ENCODE measurements at places on chromosomes 16 and 17.
A peak's percentile ranks its signal among the peaks of the same experiment; 100 is the strongest.

DNA sequence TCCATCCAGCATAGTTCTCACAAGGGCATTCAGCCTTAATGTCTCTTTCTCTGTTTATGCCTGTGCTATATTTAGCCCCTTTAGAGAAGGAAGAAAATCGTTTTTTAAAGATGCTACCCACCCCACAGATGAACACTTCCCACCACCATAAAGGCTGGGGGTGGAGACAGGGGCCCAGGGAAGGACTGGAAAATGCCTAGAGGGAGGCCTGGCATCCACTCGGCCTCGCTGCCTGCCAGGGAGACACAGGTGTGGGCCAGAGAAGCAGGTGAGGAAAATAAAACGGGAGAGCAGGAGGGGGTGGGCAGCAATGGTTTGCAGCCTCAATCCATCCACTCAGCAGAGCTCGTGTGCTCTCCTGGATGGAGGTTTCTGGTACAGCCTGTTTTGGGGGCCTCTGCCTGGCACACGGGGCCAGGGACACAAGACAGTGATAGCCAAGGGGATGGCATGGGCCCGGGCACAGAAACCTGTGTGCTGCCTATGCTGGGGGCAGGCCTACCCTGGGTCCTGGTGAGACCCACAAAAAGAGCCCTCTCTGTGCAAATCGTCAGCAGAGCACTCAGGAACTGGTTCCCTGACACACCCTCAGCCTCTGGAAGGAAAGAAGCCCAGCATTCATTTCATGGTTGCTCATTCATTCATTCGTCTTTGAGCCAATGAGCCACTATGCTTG lies 121.4 kb downstream of the C16orf78 start:
- no peak for DNase-seq

GRCh38 chr16:63623551-63624039 lies 1498.3 kb downstream of the CDH11 start:
- DNase-seq, result no peak

GRCh38 chr17:8630802-8631553 lies 453 bp upstream of the MYH10 start:
- peak; percentile 86 for DNase-seq

DNA sequence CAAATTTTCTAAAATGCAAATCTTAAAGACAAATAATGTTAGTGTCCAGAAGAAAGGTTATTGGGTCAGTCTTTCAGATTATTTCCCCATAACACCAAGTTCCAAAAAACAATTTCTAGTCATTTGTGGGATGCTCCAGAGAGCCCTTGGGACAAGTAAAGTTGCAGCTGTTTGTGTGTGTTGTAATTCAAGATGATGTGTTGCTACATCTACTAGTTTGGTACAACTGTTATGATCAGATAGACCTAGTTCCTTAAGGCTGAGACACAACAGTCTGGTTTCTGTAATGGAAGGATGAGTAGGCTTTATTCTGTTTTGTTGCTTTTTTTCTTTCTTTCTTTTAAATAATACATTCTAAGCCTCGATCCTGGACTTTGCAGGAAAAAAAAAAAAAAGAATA lies 41.9 kb downstream of the PIGL start:
- peak; percentile 75 for DNase-seq

DNA sequence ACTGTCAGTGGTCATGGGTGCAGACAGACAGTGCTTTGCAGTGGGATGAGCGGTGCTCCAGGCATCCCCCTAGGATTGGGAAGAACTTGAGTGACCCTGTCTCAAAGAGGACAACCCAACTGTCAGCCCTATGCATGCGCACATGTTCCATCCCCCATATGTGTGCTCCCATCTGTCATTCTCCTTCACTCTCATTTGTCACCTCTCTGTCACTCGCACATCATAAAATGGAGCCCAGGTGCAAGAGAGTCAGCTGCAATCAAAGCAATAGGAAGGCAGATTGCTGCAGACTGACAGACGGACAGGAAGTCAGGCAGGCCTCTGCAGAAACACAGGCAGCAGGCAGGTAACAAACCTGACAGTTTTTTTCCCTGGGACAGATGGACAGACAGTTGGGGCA lies 101.8 kb upstream of the CCL1 start:
- no peak for DNase-seq

DNA sequence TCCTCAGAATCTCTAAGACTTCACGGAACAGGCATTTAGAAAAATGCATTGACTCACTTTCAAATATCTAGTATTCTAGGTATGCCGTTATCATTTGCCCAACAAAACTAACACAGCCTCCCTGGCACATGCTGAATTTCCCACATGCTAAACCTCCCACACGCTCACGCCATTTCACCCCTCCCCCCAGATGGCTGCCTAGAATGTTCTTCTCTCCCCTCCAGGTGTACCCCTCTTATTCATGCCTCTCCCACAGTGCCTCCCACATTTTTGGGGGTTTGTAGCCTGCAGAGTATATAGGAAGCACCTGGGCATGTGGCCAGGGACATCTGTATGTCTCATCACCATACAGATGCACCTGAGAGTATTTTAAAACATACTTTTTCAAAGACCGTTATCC lies 38.2 kb upstream of the ICAM2 start:
- DNase-seq, result no peak

- DNase-seq, result no peak
Observed at GRCh38 chr17:48630925-48631692, 5.0 kb upstream of the HOXB9 start.

GRCh38 chr17:81121841-81122733 lies 43.2 kb upstream of the PVALEF start:
- no peak for DNase-seq

GRCh38 chr17:80737106-80738019 lies 192.7 kb downstream of the RPTOR start:
- peak; percentile 93 for DNase-seq

DNA sequence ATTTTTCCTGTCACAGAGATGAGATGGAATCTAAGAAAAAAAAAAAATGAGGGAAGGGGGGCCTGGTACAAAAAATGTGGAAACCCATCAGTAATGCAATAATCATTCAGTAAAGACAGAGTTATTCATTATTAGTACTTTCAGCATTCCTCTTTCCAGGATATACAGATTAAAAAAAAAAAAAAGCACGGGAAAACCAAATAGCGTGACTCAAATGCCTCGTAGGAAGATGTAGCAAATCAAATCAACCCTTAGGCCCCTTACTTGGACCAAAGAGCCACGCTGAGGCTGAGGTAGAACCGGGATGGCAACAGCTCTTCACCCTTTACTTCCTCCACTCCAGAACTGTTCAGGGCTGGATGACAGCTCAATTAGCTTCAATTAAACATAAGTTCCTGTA lies 52.5 kb downstream of the SMG6 start:
- no peak for DNase-seq

GRCh38 chr16:8831871-8832716 lies 34.5 kb downstream of the PMM2 start:
- no peak for DNase-seq

- no peak for DNase-seq
Observed at GRCh38 chr16:85899444-85899843, 482 bp downstream of the IRF8 start.

DNA sequence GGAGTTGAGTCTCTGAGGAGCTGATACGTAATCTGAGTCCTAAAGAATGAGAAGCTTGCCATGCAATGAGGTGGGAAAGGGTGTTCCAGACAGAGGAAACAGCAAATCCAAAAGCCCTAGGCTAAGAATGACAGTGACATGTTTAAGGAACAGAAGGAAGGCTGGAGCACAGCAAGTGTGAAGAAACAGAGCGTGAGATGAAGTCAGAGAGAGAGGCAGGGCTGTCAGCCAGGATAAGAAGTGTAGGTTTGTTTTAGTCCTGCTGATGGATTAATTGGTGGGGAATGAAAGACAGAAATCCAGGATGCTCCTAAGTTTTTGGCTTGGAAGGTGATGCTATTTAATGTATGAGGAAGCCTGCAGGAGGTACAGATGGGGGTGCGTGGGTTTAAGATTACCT lies 14.5 kb downstream of the MMP28 start:
- DNase-seq, result no peak

GRCh38 chr17:75876190-75876937 lies 2.0 kb downstream of the TRIM47 start:
- DNase-seq, result no peak

GRCh38 chr17:80236911-80237310 lies 16.7 kb downstream of the SLC26A11 start:
- DNase-seq, result no peak

- no peak for DNase-seq
Observed at GRCh38 chr17:21339011-21339410, 37.1 kb upstream of the KCNJ12 start.

- peak; percentile 53 for DNase-seq
Observed at GRCh38 chr16:90053902-90054500, 23.1 kb downstream of the PRDM7 start.

DNA sequence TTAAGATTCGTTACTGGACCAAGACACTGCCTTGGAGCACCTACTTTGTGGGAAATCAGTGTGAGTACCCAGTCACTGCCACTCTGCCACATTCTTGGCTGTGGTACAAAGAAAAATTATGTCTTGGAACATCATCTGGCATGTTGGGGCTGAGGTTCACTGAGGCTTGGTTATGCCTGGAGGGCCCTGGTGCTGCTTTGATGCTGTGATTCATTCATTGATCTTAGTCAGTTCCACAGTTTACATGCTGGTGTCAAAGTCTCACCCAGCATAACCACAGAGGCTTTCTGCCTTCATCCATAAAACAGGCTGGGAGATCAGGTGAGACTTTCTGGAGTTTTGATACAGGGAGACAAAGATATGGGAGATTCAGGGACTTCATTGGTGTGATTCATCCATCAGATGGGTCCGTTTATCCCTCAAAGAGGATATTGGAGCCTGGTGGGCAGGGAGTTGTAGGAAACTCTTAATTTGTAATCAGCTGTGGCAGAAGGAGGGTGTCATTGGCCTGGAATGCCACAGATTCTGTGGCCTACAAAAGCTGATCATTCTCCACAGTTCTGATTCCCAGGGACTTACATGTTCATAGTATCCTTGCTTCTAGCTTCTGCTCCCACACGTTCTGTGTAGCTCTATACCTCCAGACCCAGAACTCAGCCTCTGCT lies 322.5 kb downstream of the PMP22 start:
- no peak for DNase-seq

GRCh38 chr17:7652388-7653356 lies 1.9 kb downstream of the ATP1B2 start:
- no peak for DNase-seq

GRCh38 chr17:77581480-77581879 lies 377.0 kb upstream of the TNRC6C start:
- DNase-seq, result peak; percentile 8

- DNase-seq, result no peak
Observed at GRCh38 chr16:52312716-52313115, 234.2 kb downstream of the TOX3 start.

- peak; percentile 63 for DNase-seq
Observed at GRCh38 chr16:67504031-67505021, 21.0 kb upstream of the AGRP start.

DNA sequence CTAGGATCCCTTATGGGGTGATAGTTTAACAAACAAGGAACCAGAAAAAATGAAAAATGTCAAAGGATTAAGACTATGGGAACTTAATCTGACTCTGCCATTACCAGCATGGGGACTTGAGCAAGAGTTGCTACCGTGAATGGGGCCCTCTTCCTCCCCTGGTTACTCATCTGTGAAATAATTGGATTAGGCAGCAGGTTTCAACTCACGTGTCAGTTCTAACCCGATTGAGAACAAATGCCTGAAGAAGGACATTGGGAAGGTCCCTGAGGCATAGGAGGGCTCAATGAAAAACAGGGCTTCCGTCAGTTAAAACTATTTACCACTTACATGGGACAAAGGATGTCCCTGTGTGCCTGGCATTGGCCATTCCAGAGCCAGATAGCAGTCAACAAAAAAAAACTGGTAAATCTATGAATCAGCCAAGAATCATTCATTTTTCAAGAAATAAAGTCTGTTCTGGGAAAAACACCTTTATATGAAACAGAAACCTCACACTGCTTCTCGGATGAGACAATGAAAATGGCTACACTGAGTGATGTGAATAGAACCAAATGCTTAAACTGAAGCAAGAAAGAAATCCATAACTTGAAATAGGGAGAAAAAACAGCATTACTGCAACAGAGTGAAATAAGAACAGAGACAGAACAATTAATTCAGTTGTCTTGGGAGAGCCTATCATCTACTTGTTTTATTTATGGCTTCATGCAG lies 104.3 kb downstream of the ADAMTS18 start:
- no peak for DNase-seq

- DNase-seq, result no peak
Observed at GRCh38 chr17:47654991-47655390, 5.3 kb downstream of the KPNB1 start.

DNA sequence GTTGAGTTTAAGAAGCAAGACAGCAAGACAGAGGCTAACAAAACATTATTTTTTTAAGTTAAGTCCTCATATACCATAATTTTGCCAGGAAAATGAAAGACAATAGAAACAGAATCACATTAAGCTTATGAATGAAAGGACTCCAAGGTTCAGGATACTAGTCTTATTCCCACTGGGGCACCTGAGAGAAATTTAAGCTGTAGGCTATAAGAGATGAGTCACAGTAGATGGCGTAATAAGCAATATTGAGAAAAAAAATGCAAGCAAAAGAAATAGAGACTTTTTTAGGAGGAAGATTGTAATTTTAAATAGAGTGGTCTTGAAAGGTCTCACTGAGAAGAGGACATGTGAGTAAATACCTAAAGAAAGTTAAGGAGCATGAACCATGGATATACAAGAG lies 57.1 kb upstream of the KIF2B start:
- DNase-seq, result no peak

DNA sequence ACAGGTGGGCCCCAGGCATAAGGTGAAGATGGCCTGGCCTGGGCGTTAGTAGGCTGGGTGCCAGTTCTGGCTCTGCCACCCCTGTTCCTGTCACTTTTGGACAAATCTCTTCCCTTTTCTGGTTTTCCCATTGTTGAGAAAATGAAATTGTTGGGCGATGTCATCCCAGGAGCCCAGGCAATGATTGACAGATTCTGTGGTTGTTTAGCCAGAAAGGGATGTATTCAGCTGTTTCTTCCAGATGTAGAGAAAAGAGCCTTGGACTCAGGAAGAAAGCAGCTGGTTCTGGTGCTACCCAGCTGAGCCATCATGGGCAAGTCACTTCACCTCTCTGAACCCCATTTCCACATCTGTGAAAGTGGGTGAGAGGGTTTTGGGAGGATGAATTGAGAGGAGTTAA lies 60.1 kb upstream of the MRTFB start:
- no peak for DNase-seq

- no peak for DNase-seq
Observed at GRCh38 chr16:16018705-16019104, 69.3 kb downstream of the ABCC1 start.

DNA sequence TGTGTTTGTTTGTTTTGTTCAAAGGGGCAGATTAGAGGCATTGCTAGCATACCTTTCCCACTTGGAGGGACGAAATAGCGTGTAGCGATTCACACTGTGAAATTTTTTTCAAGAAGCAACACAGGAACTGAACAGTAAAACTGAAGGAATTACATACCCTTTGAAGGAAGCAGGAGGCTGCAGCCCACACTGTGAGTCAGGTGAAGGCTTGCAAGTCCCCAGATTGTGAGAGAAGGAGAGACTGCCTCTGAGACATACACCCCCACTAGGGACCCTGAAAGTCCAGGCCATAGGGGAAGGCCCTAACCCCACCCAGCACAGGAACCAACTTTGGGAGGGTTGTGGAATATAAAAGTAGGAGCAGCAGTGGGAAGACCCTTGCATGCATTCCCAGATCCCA lies 69.6 kb upstream of the HS3ST3A1 start:
- no peak for DNase-seq

All from MV-4-11 (cell line).